Activated CD4-positive, alpha-beta memory T cell treated with anti-CD3 and anti-CD28 coated beads for 36 hours (primary cell): ENCODE measurements at places on chromosomes 2 and 18. TPM values are rescaled to one million over a fixed set of nuclear protein-coding genes. Genes with fewer than 3 reads are reported as not detected.

DNA sequence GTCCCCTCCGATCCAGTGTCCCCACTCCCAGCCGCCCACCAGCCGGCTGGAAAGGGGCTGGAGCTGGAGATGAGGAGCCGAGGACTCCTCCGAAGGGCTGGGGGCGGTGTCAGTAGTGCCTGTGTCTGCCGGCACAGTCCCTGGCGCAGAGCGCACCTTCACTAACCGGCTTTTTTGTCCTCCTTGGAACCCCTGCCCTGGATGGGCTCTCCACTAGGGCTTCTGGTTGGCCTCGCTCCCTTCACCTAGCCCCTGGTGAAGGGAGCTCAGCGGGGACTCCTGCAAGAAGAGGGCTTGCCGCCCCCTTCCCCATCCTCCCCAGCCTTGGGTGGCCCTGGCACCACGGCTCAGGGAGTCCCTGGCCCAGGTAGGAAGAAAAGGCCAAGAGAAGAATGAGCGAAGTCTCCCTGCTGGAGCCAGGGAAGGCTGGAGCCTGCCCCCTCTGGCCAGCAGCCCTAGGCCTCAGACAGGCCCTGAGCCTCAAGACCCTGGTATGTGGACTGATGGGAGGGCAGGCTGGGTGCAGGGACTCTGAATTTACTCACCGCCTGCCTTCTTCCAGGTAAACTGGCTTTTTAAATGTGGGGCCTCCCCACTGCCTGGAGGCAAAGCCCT, 570 bp upstream of the ECEL1 start:
- no peak for DNase-seq

GRCh38 chr2:189177251-189177840, 2.2 kb downstream of the COL5A2 start:
- DNase-seq, result no peak

CCDC121 gene
- total RNA-seq, result 0.36 TPM

DNA sequence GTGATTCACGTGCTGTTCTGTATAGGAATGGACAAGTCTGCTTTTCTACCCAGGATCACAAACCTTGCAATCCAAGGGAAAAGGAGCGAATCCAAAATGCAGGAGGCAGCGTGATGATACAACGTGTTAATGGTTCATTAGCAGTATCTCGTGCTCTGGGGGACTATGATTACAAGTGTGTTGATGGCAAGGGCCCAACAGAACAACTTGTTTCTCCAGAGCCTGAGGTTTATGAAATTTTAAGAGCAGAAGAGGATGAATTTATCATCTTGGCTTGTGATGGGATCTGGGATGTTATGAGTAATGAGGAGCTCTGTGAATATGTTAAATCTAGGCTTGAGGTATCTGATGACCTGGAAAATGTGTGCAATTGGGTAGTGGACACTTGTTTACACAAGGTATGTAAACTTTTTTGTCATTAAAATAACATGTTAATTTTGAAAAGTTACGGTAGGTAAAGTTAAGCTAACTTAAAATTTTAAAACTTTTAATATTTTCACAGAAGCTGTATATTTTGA, 33.0 kb downstream of the PPM1B start:
- no peak for DNase-seq

CKAP2L gene
- 42.1 TPM for total RNA-seq

UGT1A1 gene
- total RNA-seq, result not detected
